Fibroblast of skin of left biceps (primary cell): ENCODE measurements at places on chromosomes 6 and 20.

- no peak for DNase-seq
Measured at GRCh38 chr6:52106994-52107393, 19.6 kb upstream of the PKHD1 start.

GRCh38 chr6:83578057-83578456 is 65.7 kb downstream of the PRSS35 start:
- DNase-seq = no peak

DNA sequence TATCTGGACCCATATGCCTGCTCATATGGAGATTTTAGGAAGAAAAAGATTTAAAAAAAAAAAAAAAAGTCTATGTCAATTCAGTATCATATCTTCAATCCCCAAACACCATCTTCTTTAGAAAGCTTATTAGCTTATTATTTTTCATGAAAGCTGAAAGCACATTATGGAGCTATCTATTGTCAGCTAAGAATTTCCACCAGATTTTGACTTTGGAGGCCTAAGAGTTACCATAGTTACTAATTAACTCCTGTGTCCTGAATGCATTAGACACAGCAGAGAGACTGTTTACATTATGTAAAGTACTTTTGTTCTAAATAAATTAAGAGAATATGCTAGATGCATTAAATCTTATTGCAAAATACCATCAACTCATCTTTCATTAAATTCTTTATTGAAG is 255.5 kb upstream of the NRSN1 start:
- no peak for DNase-seq

GRCh38 chr6:89258912-89259311 is 41.8 kb upstream of the GABRR1 start:
- DNase-seq = no peak

- peak; percentile 59 for DNase-seq
Measured at GRCh38 chr6:73695619-73696421, at the start of gene CD109. TSS of gene CD109 (plus strand) at chr6:73696203. CDS start at chr6:73696216, 13 bp downstream.

GRCh38 chr20:61769286-61769832 is 296.3 kb downstream of the TAF4 start:
- DNase-seq = no peak

- no peak for DNase-seq
Measured at GRCh38 chr6:66993272-66993671, 1286.2 kb upstream of the EYS start.
